ENCODE measurements at places on chromosomes 16 and 17.

GRCh38 chr17:10477701-10478100 is 8.3 kb upstream of the MYH4 start:
- DNase-seq, result no peak

DNA sequence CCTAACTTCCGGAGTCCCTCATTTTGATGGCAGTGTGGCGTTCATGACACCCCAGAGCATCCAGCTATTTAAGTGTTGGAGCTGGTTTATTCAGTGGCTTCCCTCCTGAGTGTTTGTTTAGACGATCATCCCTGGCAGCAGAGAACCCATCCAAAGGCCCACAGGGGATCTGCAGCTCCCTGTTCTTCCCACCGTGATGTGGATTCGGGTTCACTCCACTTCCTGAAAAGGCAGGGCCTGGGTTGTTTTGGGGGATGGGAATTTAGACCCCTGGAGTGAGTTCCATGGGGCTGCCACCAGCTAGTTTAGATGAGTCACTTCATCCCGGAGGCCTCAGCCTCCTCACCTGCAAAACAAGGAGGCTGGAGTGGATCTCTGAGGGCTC is 2.3 kb downstream of the KSR1 start:
- no peak for DNase-seq

GRCh38 chr17:72135546-72136325 is 14.9 kb downstream of the SOX9 start:
- DNase-seq, result no peak

DNA sequence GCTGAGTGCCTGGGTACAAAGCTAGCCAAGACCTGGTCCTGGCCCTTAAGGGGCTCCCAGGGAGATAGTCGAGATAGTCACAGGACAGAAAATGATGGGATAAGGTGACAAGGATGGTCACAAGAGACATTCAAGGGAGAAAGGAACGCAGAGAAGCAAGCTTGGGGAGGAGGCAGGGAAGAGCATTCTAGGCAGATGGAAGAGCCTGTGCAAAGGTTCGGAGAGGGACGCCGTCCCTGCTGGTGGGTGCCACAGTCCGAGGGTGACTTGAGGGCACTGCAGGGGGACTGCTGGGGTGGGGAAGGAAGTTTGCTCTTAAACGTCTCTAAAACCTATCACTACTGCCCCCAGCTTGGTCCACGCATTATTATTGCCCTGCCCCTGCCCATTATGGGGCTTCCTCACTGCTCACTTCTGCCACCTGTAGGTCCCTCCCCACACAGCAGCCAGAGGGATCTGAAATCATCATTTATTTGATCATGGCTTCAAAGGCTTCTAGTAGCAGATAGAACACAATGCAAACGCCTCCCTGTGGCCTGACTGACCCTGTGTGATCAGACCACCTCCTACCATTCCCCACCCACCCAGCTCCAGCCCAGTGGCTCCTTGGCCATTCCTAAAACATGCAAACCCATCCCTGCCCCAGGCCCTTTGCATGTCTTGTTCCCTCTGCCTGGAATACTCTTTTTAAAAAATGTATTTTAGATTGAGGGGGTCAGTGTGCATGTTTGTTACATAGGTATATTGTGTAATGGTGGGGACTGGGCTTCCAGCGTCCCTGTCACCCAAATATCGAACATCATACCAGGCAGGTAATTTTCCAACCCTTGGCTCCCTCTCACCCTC is 60.3 kb downstream of the RMI2 start:
- DNase-seq, result no peak

DNA sequence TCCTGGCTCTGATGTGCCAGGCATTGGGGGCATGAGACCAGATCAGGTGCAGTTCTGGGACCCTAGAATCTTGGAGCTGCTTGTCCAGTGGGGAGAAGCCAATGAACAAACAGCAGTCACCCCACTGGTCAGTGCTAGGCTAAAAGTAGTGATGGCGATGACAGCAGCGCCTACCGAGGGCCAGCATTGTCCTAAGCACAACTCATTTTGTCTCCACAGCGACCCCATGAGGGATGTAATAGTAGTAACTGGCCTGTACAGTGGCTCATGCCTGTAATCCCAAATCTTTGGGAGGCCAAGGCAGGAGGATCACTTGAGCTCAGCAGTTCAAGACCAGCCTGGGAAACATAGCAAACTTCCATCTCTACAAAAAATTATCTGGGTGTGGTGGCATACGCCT is 6.2 kb downstream of the SMCR8 start:
- DNase-seq, result no peak

DNA sequence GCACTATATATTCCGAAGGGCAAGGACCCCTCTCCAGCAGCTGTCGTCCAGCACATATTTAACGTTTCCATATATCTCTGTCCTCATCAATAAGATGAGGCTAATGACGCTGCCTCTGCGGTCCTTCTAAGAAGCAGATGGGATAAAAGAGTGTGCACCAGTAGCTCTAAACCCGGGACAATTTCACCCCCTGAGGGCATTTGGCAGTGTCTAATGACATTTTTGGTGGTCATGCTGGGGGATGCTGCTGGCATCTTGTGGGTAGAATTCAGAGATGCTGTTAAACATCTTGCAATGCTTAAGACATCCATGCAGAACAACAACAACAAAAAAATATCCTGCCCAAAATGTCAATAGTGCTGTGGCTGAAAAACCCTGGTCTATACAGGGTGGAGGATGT is 372.9 kb downstream of the CDH13 start:
- DNase-seq, result no peak

DNA sequence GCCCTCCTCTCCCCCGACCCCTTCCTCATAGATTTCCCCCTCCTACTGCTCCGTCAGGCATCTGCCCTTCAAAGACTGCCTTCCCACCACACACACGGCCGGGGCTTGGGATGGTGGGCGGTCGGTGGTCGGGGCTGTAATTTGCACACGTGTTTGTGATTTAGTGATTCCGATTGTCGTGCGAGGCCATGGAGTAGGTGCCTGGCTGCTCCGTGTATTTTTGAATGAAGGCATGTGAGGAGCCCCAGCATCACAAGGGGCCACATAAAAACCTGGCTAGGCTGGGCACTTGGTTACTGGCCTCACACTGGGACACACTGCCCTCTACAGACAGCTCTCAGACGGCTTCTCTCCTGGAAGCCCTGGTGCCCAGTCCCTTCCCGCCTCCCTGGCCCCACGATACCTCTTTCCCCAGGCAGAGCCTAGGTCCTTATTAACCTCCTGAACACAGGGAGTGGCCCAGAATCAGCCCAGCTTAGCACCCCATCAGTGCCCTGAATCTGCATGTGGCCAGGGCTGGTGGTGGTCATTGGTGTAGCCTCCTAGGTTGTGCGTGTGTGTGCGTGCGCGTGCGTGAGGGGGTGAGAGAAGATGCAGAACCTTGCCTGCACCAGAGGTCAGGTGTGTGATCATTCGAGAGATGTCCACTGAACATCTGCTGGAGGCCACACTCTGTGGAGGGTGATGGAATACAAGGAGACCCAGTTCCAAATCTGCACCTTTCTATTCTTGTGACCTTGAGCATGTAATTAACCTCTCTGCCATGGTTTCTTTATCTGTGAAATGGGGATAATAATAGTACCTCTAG is 1.3 kb upstream of the SOCS1 start:
- DNase-seq, result peak; percentile 34

DNA sequence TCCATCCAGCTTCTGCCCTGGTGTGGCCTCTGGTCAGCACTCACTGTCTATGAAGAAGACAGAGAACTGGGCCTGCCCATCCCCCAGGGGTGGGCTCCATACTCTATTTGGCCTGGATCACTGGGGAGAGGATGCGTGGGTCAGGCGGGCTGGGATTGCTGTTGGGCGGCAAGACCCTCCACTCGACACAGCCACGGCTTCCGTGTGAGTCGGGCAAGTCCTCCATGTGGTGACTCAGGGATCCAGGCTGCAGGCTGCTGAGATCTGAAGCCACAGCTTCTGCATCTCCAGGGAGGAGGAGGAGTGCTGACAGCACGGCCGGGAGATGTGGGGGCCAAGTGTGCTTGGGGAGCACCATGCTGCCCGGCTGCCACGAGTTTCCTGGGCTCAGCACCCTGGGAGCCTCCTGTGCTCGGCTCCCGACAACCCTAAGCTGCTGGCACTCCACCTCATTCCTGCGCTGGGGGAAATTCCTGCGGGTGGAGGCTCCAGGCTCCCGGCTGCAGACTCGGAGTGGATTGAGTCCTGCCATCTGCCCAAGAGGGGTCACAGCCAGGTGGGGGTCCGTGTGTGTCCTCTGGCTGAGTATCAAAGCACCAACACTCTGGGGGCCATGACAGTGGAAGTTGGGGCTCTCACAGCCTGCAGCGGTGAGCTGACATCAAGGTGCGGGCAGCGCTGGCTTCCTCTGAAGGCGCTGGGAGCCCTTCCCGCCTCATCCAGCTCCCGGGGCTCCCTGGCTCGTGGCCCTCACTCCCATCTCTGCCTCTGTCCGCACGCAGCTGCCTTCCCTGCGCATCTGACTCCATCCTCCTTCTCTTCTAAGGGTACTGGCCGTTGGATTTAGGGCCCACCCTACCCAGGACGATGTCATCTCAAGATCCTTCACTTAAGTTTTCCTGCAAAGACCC is 24.4 kb upstream of the CBFA2T3 start:
- no peak for DNase-seq

DNA sequence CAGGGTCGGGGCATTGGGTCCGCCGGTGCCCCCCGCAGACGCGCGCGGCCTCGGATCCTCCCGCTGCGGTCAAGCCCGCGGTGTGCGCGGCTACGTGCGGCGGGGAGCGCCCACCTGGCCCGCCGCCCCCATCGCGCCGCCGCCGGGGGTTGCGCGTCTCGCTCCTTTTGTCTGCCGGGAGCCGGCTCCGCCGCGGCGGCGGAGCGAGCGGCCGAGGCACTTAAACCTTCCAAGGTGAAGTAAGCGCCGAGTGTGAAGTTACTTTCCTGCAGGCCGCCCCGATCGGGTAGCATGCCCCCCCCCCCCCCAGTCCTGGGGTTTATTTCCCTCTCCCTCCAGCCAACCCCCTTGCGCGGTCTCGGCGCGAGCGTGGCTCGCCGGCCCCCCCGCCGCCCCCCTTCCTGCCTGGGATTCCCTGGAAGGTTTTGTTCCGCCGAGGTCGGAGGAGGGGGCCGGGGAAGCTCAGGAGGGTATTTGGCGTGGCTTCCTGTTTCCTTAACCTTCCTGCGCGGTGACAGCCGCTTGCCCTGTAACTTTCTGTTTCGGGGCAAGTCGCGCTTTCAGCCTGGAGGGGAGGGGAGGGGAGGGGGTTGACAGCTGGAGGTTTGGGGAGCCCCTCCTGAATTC is 56.6 kb upstream of the GSE1 start:
- DNase-seq, result peak; percentile 38

DNA sequence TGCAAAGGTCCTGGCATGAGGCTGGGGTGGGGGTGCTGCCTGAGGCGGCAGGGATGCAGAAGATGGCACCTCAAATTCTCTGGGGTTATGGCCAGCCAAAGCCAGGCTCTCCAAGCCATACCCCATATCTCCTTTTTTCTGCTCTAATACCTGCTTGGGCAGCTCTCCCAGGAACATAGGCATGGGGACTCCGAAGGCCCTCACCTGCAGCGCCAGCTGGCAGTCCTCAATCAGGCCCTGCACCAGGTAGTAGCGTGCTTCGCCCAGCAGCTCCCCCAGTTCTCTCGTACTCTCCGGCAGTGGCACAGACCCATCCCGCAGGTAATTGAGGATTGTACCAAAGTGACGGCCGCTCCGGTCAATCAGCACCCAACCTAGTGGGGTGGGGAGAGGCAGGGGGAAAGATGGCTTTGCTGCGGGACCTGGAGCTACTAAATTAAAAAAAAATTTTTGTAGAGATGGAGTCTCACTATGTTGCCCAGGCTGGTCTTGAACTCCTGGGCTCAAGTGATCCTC is 3.0 kb downstream of the KCTD13 start:
- DNase-seq, result no peak
